ENCODE measurements at places on chromosomes 16 and 17.

- peak; percentile 31 for DNase-seq
These were observed 11.5 kb downstream of the CCL16 start for GRCh38 chr17:35969558-35970380.

DNA sequence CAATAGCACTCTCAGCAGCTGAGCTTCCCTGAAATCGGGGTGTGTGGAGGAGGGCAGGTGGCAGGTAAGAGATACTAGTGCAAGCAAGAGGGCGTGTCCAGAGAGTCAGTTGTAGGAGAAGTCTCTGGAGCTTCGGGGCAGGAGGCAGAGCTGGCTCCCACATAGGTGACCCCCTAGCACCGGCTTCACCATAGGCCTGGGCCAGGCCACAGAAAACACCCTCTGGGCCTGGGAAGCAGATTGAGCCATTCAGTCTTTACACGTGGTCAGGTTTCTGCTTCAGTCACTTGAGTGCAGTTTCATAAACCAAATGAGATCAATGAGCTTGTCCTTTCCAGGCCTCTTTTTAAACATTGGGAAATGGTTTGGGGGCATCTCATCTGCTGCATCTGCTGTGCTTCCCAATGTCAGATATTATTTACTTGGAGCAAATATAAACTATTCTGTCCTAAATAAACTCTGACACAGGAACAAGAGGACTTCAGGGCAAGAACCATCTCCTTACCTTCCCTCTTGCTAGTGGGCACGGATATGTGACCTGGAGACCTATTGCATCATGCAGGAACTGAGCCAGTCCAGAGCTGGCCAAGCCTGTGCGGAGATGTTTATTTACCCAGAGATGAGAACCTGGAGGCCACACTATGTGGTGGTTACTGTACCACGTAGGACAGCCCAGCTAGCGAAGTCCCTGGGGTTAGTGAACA lies 16.1 kb downstream of the CCR7 start:
- peak; percentile 11 for DNase-seq

DNA sequence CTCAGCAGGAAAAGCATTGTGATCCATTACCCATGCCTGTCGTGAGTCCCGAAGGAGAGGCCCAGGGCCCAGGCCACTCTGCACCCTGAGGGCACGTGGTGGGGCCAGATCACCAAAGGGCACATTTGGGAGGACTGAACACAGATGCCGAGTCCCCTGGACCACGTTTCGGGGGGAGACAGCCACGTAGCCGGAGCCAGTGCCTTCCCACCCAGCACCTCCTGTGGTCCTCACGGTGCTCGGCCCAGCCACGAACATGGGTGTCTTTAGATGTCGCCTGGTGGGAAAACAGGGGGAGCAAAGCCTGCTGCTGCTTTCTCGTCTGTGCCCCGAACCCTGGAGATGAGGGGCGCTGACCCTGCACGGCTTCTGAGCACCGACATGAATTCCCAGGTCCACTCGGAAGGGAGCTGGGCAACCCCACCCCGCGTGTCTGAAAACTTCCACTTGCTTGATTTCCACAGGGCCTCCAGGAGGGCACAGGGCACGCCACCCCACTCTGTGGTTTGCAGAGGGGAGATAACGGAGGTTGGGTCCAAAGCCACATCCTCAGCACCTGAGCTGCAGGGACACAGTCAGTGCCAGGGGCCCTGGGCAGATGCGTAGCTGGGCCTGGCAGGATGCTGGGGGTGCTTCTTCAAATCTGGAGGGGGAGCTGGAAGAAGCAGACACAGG lies 14.4 kb downstream of the CBFA2T3 start:
- DNase-seq: no peak

- no peak for DNase-seq
These were observed 17.0 kb upstream of the NTN1 start for GRCh38 chr17:9004132-9004960.

DNA sequence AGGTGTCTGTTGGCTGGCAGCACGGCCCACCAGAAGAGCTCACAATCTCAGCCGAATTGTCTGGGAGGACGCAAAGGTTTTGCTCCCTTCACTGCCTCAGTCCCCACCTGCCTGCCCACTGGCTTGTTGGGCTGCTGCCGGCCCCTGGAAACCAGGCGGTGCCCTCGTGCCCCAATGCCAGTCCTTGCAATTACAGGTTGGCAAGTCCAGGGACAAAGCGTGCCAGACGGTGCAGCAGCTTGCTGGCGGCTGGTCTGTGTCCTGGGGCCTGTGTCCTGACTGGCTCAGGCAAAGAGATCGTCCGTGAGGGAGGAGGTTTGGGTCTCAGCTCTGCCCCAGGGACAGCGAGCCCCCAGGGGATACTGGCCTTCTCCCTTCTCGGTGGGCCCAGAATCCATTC lies 24.6 kb upstream of the SPNS2 start:
- no peak for DNase-seq

GRCh38 chr17:386141-386876 lies 33.7 kb upstream of the RPH3AL start:
- peak; percentile 21 for DNase-seq

GRCh38 chr16:62661435-62661834 lies 625.2 kb upstream of the CDH8 start:
- DNase-seq: no peak

- no peak for DNase-seq
These were observed 443.4 kb upstream of the SOX9 start for GRCh38 chr17:71677439-71677838.

GRCh38 chr17:33637534-33637933 lies 344.4 kb upstream of the ASIC2 start:
- DNase-seq: no peak

- DNase-seq: no peak
These were observed 77.1 kb downstream of the WWP2 start for GRCh38 chr16:69839240-69839688.

DNA sequence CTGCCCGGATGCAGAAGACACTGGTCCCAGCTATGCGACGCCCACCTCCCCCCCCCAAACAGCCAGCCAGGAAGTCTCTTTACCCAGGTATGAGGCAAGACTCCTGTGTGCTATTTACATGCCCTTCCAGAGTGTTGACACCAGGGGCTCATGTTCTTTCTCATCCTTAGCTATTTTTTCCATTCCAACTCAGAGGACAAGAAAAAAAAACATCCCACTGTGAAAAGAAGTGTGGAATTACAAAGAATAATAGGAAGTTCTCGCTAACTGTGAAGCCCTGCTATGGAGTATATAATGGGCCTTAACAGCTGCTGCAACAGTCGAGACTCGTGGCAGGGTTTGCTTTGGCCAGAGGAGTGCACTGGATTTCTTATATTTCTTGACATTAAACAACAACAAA lies 584.9 kb downstream of the CDH13 start:
- DNase-seq: no peak

DNA sequence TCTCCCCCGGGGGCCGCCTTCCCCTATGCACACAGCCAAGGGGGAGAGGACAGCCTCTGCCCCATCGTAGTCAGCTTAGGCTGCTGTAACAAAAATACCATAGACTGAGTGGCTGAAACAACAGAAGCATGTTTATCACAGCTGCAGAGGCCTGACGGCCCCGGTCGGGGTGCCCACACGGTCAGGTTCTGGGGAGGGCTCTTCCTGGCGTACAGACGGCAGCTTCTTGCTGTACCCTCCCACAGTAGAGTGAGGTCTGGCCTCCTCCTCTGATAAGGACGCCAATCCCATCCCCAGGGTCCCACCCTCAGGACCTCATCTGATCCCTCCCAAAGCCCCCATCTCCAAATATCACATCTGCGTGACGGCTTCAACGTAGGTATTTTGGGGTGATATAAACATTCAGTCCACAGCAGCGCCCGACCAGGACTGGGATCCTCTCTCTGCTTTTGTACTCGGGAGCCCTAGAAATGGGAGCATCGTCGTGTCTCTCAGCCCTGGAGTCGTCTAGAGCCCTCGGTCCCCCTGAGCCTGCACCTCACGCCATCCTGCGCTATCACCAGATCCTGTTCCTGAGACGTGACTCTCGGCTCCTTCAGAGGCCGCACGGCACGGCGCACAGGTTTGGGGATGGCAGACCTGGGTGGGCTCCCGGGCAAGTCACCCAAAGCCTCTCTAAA lies 67.8 kb downstream of the RPH3AL start:
- no peak for DNase-seq

All from RCC 7860 (cell line).